Activated naive CD4-positive, alpha-beta T cell (primary cell): ENCODE measurements at places on chromosomes 1 and 21.
A peak's percentile ranks its signal among the peaks of the same experiment; 100 is the strongest.

- DNase-seq, result no peak
Observed at GRCh38 chr1:176211396-176212165, 4.5 kb upstream of the COP1 start.

DNA sequence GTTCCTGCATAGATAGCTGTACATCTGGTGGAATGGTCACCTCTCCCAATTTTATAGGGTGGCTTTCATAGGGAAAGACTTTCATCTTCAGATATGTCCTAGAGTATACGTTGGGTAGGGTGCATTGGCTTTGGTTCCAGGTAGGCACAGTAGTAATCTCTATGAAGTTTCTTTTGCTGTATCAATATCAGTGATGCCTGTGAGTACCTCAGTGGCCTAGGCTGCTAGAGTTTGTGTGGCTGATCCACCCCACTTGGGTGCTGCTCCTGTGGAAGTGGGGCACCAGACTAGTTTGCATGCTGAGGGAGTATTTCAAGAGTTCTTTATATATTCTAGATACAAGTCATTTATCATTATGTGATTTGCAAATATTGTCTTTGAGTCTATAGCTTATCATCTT, 370.5 kb upstream of the VAMP3 start:
- DNase-seq, result no peak

DNA sequence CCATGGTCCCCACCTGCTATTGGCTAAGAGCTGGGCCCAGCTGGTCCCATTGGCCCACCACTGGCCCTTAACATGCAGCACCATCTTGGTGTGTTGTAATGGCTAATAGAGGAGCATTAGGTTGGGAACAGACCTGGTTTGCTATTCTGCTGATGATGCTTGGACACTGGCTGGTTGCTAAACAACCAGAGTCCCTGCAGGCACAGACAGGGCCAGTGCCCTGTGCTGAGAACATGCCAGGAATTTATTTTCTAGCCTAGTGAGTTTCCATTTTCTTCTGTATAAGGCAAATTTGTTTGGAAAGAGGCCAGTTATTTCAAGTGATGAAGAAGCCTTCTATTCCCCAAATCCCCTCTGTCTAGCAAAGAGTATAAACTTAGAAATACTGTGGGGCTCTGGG, 42.9 kb upstream of the TDRD10 start:
- no peak for DNase-seq

DNA sequence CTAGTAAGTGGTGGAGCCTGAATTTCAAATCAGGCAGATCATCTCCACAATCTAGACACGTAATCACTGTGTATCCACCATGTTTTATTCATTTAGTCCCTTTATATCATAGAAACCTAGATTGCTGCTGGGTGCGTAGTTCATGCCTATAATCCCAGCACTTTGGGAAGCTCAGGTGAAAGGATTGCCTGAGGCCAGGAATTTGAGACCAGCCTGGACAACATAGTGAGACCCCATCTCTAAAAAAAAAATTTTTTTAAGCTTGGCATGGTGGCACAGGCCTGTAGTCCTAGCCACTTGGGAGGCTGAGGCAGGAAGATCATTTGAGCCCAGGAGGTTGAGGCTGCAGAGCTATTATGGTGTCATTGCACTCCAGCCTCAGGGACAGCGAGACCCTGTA, 10.1 kb downstream of the MED18 start:
- no peak for DNase-seq

DNA sequence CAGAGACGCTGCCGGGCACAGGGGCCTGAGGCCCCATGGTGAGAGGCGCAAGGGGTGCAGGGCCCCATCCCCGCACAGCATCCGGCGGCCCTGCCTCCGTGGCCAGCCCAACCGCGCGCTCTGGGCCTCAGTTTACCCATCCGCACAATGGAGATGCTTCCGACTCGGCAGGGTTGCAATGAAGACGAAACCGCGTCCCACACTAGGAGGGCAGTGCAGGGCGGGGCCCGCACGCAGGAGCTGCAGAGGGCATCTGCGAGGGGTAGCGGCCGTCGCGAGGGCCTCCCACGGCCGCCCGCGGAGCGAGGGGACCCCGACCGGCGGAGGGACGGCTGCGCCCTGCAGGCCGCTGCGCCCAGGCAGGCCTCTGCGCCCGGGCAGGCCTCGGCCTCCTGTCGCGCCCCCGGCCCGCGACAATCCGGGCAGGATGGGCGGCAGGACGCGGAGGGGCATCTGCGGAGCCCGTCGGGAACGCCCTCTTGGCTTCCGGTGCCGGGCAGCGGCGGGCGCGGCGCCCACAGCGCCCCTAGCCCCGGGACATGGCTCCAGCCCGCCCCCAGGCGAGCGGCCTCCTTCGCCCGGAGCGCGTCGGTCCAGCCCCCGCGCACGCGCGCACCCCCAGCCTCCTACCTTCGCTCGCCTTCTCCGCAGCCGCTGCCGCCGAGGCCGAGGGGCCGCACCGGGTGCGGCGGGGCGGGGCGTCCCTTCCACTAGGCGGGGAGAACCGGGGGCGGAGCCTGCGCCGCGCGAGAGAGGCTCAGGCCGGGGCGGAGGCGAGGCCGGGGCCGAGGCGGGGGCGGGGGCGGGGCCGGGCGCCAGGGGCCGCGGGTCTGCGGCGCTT, 15.3 kb downstream of the RNU1-1 start:
- peak; percentile 59 for DNase-seq

GRCh38 chr1:87853576-87854351, 525.1 kb downstream of the LMO4 start:
- no peak for DNase-seq

GRCh38 chr1:226436855-226437491, 29.1 kb upstream of the PARP1 start:
- DNase-seq, result no peak

DNA sequence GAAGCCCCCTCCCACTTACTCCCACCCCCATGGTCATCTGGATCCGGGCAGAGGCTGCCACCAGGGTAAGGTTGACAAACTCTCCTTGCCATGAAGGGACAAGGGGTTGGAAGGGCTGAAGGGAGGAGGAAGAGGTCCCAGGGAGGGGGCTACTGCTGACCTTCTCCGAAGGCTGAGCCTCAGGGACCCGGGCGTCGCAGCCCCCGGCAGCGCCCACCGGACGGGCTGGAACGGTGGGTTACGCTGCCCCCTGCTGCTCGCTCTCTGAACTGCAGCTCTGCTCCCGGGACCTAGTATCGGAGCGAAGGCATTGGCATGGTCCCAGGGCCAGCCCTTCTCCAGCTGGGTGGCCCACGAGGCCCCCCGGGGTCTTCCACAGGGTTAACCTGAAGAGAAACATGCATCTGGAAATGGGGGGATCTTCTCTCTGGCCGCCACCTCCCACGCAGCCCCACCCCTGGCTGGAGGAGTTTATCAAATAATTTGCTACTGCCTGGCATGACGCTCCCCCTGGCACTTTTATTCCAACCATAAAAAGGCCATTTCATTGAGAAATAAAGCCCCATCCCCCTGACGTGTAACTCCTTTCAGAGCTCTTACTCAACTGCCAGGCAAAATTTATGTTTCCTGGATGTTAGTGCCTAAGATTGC, 70.4 kb upstream of the TARDBP start:
- DNase-seq, result peak; percentile 56

GRCh38 chr1:230930986-230931385, 47.7 kb downstream of the TTC13 start:
- no peak for DNase-seq

DNA sequence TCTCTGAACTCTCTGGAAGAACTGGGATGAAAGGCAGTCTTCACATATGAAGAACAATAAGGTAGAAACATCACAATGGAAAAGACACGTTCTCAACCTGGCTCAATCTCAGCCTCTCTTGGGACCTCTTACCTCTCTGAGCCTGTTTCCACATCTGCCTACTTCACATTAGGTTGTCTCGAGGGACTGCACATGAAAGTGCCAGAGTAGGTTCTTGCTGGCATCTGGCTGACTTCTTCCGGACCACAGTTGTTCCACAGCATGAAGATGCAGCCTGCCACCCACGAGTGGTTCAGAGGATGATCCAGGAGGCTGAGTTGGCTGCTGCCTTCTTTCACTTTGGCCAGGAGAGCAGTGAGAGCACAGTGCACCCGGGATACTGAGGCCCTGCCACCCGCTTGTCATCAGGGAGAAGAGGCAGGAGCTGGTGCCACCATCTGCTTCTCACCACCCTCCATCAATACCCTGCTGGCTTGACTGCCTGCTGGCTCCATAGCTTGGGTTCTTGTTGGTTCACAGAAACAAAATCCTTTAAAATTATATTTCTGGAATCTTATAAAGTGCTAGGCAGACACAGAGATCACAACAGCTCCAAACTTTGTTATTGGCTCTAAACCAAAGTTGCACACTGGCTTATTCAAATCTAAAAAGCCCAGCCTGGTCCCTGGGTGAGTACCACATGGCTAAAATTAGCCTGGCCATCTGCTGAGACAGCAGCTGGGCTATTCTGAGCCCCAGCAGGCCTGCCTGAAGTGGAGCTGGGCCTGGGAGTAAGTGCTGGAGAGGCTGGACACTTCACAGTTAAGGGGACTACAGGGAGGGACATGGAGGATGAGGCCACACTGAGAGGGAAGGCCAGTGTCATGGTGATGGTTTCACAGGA, 46.9 kb upstream of the LIN9 start:
- DNase-seq, result no peak

DNA sequence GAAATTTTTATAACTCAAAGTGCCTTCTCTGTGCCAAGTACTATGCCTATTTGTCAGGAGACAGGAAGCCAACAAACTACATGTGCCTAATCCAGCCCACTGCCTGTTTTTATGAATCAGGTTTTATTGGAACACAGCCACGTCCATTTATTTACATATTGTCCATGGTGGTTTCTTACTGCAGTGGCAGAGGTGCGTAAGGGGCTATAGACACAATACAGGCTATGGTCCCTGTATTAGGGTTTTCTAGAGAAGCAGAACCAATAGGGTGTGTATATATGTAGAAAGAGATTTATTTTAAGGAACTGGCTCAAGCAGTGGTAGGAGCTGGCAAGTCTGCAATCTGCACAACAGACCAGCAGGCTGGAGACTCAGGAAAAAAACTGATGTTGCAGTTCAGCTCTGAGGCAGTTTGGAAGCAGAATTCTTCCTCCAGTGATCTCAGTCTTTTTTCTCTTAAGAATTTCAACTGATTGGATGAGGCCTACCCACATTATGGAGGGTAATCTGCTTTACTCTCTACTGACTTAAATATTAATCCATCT, 15.4 kb downstream of the PPIE start:
- DNase-seq, result no peak

- no peak for DNase-seq
Observed at GRCh38 chr1:182404781-182405180, 4.3 kb upstream of the TEDDM1 start.

GRCh38 chr1:208837242-208837641, 593.1 kb upstream of the PLXNA2 start:
- DNase-seq, result no peak
